Fibroblast of skin of right quadriceps (primary cell): ENCODE measurements at places on chromosomes 6 and 20.

DNA sequence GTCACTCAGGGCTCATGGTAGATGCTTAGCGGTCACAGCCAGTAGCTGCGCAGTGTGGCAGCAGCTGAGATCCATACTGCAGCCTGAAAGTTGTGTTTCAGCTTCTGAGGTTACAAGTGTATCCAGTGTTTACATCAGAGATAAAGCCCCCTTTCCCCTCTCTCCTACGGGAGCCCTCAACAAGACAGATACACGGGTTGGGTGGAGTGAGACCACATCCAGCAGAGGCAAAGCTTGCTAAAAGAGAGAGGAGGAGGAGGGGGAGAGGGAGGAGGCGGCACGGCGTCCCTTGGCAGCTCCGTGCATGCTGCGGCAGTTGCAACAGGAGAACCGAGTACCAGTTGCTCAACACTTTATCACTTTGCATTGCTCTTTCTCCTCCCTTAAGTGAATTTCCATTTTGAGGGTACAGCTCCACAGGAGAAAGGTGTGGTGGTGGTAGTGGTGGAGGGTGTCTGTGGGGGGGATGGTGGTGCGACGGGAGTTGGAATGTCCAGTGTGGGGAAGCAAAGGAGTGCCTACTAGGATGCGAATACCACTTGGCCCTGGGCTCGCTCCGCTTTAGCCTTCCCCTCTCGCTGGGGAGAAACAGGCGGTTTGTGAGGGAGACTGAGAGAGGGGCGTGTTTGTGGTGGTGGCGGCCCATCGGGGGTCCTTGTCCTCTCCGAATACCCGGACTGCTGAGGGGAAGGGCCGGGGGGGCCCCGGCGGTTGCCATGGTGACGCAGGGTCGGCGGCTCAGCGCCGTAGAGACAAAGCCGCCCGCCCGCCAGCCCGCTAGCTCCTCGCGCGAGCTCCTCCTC, 405 bp upstream of the RNF182 start:
- peak; percentile 56 for DNase-seq

GRCh38 chr20:57835588-57836455, 126.0 kb upstream of the PMEPA1 start:
- DNase-seq, result no peak

DNA sequence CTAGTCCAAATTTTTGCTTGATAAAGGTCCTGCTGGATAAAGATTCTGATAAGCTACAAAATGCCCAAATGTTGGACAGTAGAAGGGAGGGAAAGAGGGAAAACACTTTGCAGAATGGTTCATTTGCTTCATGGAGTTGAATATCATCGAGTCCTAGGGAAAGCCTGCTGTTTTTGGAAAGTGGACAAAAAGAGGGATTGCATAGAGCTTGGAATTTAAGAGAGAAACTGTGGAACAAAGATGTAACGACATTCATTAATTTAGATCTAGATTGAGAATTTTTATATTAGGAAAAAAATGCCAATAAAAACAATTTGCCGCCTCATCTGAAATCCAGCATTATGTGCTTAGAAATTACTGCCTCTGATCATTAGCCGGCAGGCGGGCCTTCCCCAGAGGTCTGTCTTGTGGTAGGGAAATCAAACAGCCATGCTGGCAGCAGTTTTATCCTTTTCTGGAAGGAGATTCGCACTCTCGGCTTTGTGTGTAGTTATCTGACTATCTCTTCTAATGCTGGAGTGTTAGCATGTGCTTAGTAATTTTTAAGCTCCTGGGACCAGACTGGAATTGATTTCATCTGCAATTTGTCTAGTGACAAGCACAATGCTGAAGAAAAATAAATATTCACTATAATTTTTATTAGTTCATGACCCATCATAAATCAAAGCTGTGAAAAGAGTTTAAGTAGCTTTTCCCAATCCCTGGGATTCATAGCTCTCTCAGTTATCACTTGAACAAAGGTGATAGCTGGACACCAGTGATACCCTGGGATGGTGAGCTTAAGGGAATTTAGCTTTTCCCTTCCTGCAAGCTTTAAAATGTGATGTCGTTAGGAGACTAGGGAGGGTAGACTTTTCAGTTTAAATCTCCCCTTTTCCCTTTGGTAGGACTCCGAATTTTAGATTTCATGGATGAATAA, 329.5 kb downstream of the PRL start:
- no peak for DNase-seq

GRCh38 chr6:27862396-27863066, 49.7 kb downstream of the OR2B2 start:
- DNase-seq, result no peak

- DNase-seq, result no peak
These were observed 53.6 kb upstream of the LRRC1 start for GRCh38 chr6:53741034-53741823.

DNA sequence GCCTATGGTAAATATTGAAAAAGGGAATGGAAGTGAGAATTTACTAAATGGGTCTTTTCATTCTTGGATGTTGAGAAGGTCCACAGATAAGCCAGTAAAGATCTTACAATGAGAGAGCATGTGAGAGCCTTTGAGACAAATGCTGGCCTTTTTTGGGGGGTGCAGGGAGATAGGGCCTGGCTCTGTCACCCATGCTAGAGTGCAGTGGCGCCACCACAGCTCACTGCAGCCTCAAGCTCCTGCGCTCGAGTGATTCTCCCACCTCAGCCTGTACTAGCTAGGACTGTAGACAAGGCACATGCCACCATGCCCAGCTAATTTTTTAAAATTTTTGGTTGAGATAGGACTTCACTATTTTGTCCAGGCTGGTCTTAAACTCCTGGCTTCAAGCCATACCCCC, 63.2 kb upstream of the TMEM181 start:
- no peak for DNase-seq

- no peak for DNase-seq
These were observed 566.4 kb upstream of the MAN1A1 start for GRCh38 chr6:119915971-119916370.

DNA sequence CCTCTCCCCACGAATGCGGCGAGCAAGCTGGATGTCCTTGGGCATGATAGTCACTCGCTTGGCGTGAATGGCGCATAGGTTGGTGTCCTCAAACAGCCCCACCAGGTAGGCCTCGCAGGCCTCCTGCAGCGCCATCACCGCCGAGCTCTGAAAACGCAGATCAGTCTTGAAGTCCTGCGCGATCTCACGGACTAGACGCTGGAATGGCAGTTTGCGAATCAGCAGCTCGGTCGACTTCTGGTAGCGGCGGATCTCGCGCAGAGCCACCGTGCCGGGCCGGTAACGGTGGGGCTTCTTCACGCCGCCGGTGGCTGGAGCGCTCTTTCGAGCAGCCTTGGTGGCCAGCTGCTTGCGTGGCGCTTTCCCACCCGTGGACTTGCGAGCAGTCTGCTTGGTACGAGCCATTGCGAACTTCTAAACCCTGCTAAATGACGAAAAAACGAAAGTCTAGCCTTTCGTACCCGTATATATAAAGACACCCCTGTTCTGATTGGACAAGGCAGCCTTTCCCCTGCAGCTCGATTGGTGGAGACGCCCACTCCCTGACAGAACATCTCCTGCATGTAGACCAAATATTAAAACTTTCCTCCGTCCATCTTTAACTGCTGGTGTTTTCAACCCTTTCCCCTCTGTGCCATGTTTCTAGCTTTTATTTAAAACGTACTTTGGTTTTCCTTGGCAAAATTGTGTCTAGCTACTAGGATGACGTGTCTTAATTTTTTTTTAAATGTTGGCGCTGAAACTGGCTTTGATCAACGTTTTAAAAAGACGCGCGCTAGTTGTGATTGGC, 109.8 kb downstream of the HFE start:
- DNase-seq, result peak; percentile 94

- no peak for DNase-seq
These were observed 2.8 kb upstream of the TFAP2A start for GRCh38 chr6:10417681-10418104.

DNA sequence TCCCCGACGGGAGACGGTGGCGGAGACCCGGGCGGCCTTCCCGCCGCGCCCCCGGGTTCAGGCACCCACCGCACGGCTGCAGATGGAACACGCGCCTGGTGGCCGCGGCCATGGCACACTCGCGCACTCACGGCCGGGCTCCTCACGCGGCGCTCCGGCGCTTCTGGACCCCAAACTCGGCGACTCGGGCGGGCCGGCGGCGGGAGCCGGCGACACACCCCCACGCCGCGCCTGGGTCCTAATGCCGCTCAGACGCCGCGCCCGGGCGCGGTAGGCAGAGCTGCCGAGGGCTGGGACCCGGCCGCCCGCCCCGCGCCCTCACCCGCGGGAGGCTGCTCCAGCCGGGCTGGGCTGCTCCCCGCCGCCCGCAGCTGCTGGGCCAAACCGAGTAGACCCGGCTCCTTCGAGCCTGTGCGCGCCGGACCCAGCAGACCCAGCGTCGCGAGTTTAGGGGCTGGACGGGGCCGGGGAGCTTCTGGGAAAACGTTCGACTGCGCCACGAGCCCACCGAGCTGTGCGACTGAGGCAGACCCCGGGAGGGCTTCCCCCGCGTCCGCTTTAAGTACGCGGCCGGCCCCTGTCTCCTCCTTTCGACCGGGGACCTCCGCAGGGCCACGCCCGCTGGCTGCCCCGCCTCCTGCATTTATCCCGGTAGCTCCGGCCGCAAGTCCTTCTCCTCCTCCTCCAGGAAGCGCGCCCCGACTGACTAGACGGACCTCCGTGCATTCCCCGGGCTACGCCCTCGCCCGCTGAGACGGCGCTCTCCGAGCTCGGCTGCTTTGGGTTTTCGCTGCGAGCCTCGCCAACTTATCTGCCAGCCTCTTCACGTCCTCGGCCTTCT, at the start of gene SLC4A11:
SLC4A11 (minus strand) TSS at position 165 of the 841 bp plus-strand sequence; CDS start at position 112, 53 bp downstream.
- peak; percentile 25 for DNase-seq

DNA sequence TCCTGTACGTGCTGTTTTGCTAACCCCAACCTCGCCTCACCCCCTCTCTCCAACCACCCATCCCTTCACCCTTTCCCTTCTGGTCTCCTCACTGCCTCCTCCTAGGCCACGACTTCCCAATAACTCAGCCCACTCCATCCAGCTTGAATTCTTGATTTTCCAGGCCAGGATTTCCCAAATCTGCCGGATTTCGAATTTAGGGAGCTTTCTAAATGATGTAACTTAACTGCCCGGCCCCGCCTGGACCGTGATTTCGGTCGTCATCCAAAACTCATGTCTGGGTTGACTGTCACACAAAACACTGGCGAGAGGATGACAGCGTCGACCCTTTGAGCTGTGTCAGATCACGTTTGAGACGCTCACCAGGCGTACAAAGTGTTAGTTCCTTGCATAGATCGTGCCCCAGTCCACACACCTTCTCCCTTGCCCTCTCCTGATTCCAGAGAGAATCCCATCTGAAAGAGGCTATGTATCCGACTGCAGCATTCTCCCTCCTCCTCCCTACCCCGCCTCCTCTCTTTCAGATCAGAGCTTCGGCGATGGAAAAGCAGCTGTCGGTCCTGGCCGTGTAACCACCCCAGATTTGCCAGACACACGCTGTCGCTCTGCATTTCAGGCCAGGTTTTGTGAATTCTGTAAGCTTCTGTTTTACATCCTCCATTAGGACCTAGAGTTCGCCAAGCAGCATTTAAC, 168.2 kb downstream of the GPX5 start:
- DNase-seq, result no peak

DNA sequence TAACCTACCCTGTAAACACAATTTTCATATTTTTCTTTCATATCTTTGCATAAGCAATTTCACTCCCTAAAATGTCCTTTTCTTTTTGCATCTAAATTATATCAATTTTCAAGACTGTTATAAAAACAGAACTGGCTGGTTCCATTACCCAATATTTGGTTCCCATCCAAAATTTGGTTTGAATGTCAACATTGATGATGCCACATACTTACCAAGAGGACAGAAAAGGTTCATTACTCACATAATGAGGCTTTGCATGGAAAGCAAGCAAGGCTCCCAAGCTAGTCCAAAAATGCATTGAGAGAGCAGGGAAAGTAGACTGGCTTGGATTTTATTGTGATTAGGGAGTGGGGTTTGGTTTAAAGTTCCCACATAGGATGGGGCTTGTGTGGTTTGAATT, 144.4 kb upstream of the AKIRIN2 start:
- DNase-seq, result no peak

DNA sequence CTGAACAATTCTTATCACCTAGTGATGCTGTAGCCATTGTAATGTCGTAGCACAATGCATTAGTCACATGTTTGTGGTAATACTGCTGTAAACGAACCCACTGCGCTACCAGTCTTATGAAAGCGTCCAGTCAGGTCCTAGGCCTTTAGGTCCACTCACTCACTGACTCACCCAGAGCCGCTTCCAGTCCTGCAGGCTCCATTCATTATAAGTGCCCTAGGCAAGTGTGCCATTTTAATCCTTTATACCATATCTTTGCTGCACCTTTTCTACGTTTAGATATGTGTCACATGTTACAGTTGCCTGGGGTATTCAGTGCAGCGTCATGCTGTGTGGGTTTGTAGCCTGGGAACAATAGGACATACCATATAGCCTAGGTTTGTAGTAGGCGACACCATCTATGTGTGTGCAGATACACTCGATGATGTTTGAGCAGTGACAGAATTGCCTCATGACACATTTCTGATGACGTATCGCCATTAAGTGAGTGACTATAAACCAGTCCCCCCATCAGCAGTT, 15.4 kb downstream of the IGF2R start:
- peak; percentile 48 for DNase-seq

DNA sequence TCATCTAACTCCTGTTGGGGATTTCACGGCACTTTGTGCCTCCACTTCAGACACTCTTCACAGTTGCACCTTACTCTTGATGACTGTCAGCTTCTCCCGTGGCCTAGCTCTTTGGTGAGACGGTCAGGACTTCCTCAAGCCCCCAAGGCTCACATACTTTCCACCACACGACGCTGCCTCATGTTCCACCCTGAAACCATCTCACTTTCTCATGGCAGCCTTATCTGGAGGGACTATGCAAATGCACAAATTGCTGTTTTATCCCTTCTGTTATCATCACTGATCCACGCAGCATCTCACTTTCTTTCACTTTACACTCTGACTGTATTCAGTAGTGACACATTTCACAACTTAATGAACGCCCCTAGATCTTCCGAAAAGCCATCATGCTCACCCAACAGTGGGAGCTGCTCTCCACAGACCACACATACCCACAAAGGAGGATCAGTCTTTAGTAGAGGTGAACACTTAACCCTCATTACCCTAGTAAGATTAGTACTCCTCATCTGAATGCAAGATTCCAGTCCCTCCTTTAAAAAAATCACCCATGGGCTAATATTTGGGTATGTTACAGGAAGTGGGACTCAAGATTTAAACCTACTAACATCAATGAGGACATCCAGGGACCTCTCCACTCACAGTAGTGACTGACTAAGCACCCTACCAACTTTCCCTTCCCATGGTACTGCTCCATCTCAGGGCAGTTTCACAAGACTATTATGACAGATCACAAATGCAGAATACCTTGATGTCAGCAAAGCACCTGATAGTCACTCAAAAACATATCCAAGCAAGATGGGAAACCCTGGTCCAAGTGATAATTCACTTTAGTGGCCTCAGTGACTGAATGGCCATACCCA, 35.4 kb downstream of the FYN start:
- DNase-seq, result no peak
